ENCODE measurements at places on chromosomes 11 and 22.
A peak's percentile ranks its signal among the peaks of the same experiment; 100 is the strongest.

- DNase-seq: peak; percentile 52
Measured at GRCh38 chr22:24503137-24503842, 8.2 kb downstream of the UPB1 start.

GRCh38 chr11:121596195-121597155, 143.7 kb upstream of the SORL1-AS1 start:
- DNase-seq: no peak

- DNase-seq: no peak
Measured at GRCh38 chr11:37108436-37109285, 510.6 kb upstream of the RAG2 start.

DNA sequence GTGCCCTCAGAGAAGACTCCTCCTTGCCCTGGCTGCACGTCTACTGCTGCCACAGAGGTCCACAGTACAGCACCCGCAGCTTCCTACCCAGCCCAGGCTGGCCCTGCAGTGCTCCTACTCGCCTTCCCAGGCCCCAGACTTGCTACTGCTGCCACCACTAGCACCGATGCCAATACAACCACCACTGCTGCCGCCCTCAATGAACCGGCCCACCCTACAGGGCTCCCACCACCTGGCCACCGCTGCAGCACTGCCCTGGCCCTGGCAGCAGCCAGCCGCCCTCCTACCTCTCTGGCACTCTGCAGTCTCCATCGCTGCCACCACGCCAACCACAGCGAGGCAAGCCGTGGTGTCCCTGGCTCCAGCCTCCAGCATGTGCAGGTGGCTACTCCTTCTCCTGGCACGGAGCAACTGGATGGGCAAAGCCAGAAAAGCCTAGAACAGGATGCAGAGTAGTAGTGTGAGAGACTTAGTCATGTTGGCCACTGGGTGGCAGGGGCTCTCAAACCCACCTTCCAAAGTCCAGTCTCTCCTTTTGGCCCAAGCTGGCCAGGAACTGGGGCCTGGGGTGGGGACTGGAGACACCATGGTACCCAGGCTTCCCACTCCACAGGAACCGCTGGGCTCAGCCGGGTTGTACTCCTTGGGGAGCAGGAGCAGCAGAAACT, 39.4 kb downstream of the C22orf42 start:
- DNase-seq: no peak

DNA sequence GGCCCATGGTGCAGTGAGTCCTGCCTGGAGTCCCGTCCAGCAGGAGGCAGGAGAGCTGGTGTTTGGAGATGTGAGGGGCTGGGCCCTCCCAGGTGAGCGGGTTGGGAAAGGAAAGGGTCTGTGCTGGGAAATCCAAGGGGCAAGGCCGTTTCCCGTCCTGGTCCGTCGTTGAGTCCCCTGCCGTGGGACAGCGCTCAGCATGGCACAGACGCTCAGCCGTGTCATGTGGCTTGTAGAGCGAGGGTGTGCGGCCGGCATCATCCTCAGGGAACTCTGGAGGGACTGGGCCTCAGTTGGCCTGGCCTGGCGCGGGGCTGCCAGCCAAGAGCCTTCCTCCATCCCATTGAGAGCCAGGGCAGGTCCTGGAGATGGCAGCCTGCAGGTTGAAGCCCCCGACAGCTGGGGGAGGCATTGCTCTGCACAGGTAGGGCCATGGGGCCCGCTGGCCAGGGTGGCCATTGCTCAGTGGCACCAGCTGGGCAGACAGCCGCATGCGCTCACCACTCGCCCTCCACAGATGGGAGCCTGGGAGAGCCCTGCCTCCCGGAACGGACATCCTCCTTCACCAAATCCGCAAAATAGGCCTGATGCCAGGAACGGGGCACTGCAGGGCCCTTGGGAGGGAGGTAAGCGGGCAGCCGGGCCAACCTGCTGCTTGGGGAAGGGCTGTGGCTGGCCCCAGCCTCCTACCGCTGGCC, 28.7 kb downstream of the KCNQ1 start:
- DNase-seq: no peak

DNA sequence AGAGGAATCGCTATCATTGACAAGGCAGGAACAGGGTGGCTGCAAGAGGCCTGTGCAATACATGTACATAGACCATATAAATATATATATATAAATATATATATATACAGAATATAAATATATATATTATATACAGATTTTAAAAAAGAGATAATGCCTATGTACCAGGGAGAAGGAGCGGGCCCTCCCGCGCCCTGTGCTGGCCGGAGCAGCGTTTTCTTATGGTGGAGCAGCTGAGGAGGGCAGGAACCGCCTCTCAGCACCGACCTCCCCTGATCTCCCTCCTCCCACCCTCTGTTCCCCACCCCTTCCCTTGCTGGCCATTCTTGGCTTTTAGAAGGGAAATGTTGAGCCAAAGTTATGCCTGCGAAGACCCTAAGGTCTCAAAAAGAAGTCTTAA, 31.8 kb downstream of the SCN3B start:
- no peak for DNase-seq

- no peak for DNase-seq
Measured at GRCh38 chr11:13896981-13897353, 65.6 kb upstream of the SPON1 start.
